ENCODE measurements at places on chromosomes 11 and 22. TPM values are rescaled to one million over a fixed set of nuclear protein-coding genes. Genes with fewer than 3 reads are reported as not detected.

The MMP27 gene
- not detected for polyA plus RNA-seq

The CACNA1I gene
- polyA plus RNA-seq: 0.01 TPM

The TRIM34 gene
- 5.6 TPM for polyA plus RNA-seq

The GAB4 gene
- not detected for polyA plus RNA-seq

The KRTAP5-10 gene
- not detected for polyA plus RNA-seq

The TCIRG1 gene
- polyA plus RNA-seq: 28.6 TPM

The XRRA1 gene
- 5.7 TPM for polyA plus RNA-seq

The TESMIN gene
- 5.2 TPM for polyA plus RNA-seq

The RAB36 gene
- 7.6 TPM for polyA plus RNA-seq

Data from mammary epithelial cell (primary cell).